ENCODE measurements at places on chromosomes 4 and X. TPM values are rescaled to one million over a fixed set of nuclear protein-coding genes. Genes with fewer than 3 reads are reported as not detected.
A peak's percentile ranks its signal among the peaks of the same experiment; 100 is the strongest.

DNA sequence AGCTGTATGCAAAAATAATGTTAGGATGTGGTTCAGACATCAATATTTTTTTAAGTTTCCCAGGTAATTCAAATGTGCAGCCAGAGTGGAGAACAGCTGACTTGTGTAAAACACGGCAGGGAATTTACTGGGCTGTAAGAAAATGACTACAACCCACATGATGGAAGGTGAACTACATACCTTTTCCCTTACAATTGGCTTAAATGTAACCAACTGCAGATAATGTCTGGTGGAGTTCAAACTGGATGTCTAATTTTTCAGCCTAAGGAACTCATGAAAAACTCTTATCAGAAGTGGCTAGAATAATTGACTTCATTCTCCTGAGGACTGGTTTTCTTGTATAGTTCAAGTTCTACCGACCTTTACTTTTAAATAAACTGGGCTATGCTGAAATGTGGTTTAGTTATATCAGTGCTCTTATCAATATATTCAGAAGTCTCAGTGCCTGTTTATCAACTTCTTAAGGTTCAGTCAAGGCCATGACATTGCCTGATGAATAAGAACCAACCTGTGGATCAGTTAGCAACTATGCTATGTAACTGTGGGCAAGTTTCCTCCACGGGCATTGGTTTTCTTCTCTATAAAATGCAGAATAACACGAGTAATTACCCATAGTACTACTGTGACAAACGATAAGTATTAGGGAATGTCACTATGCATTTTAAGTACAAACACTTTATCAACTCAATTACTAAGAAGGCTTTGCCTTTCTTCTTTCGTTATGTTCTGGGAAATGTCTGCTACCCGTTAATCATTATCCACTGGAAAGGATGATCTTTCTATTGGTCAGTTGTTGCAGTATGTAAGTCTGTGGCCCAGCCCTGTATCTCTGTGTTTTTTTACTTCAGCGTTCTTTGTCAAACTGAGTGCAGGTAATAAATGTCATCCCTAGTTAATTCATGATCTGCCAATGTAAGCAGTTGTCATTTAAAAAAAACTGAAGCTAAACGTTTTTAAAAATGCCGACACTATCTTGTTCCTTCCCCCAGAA, 181.6 kb downstream of the PCDH7 start:
- DNase-seq = no peak

DNA sequence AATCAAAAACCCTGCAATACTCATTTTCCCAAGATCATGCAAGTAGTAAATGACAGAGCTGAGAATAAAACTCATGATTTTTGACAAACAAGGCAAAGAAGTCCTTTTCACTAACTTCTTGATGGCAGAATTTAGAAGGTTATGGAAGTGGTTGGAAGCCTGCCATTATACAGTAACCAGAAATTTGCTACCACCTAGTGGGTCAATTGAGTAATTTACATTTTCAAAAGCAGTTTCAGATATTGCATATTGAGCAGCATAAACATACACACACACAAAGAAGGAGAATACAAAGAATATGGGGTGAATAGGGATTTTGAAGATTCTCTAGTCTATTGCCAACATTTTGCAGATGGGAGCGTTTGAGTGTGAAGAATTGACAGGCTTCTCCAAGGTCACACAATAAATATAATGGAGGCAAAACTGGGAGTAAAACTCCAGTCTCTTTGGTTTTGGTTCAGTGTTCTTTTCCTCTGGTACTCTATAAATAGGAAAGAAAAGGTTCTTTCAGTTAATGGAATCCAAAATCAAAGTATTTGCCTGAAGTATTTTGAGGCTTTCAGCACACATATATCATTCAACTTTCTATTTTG, 70.2 kb downstream of the GC start:
- DNase-seq = no peak

DNA sequence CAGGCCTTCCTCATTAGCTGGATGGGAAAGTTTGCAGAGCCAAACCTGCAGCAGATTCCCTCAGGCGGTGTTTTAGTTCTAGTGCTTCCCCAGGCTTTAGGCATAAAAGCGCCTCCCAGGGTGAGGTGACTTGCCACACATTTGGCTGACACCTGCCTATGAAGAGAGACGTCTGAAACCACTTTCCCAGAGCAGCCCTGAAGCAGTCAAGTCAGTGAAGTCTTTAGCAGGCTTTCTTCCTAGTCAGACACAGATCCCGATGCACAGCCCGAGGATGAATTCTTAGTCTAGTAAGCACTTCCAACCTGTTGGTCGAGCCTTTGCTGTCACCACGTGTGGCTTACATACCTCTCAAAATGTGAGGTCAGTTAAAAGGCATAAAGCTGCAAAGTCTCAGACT, 484.1 kb downstream of the SMARCA1 start:
- DNase-seq = no peak

GRCh38 chr4:158934996-158935669, 166.3 kb downstream of the FNIP2 start:
- DNase-seq = no peak

GRCh38 chr4:93437991-93438390, 390.6 kb upstream of the ATOH1 start:
- DNase-seq = no peak

- DNase-seq = no peak
Observed at GRCh38 chr4:53752124-53752523, 160.8 kb upstream of the LNX1 start.

DNA sequence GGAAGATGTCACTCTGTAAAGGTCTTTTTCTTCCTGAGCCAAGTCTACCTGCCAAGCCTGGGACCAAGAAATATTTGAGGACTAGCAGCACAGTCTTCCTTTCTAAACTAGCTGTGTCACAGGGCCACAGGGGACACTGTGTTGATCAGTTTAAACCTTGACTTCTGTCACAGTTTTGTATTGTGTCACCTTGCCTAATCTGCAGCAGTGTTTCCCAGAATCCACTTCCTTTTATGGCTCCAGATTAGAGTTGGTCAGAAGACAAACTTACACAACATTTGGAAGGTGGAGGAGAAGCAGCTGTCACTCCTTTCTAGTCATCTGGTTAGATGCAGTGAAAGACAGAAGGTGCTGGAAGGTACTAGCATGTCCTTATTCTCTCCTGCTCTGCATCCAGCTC, 143.1 kb upstream of the BCOR start:
- DNase-seq = no peak

- DNase-seq = no peak
Observed at GRCh38 chrX:128599632-128600031, 547.4 kb upstream of the ACTRT1 start.

DNA sequence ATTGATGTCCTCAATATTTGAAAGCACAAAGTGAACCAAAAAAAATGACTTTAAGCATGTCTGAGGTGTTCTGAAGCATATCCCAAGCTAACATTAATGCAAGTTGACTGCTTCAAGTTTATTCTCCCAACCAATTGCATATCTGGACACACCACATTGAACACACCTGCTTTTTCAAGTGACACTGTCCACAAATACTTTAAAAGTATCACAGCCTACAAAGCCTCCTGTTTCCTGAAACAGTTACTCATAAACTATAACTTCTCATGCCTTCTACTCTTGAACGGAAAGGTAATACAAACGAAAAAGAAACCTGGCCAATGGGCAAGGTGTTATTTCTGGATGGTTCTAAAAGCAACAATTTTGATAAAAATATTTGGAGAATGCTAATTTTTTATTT, 1.1 kb downstream of the CDKL2 start:
- DNase-seq = no peak

DNA sequence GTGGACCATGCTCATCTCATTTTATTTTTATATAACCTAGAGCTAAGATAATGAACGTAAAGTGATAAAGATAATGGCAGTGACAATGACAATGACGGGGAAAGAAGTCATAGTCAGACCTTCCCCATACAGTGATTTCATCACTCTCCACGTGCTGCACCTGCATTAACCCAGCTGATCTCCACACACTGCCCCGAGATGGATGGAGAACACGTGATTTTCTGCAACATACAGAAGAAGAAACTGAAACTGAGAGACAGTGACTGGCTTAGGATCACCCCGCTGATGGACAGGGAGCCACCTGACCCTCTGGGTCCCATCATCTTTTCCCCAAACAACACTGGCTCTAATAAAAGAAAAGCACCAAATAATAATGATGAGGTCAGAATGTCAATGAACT, 22.0 kb downstream of the EVC2 start:
- no peak for DNase-seq

- no peak for DNase-seq
Observed at GRCh38 chrX:24934279-24934678, 81.5 kb downstream of the ARX start.

DNA sequence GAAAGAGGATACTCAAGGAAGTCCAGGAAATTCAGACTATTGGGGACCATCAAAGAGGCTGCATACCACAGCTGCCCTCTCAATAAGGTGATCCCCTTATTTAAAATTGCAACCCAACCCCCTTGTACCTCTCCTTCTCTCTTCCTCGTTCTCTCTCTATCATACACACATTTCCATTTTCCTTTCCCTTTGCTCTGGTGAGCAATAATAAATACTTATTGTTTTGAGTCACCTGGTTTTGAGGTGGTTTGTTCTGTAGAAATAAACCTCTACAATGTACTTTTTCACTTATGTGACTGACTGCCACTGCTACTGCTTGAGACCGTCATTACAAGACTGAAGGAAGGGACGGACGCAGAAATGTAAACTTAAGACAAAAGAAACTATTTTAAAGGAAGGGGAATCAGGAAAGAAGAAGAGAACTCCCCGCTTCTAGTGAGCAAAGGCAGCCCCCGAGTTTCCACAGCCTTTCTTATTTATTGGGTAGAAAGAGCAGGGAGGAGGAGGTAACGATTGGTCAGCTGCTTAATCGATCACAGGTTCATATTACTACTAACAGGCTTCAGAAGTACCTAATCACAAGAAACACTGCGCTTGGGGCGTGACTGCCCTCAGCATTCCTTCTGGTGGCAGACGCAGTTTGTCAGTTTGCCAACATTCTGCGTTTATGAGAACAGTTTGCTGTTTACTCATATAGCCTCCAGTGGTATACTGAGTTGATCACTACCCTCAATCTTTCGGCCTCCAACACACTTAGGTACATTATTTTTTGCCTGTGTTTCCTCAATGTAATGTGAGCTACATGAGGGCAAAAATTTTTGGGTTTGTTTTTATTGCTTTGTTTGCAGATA, 16.9 kb upstream of the TMEM165 start:
- peak; percentile 49 for DNase-seq

GRCh38 chr4:85243857-85244256, 231.1 kb upstream of the ARHGAP24 start:
- DNase-seq = no peak

GRCh38 chr4:7354927-7355326, 79.8 kb downstream of the PSAPL1 start:
- no peak for DNase-seq

DNA sequence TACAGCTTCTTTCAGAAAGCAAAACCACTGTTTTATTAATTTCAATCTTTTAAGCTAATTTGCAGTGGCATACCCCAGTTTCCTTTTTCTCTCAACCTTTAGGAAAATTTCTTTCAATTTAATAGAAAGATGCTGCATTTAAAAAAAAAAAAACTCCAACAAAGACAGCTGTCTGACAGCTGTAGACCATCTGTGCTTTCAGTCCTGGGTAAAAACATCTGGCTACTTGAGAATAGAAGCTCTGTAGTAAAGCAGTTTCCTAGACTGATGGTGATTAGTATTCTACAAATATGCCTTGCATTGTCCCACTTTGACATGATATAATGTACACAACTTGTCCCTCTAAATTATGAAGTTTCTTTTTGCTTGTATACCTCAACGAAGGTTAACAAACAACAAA, 197.8 kb downstream of the EDA start:
- DNase-seq = no peak

DNA sequence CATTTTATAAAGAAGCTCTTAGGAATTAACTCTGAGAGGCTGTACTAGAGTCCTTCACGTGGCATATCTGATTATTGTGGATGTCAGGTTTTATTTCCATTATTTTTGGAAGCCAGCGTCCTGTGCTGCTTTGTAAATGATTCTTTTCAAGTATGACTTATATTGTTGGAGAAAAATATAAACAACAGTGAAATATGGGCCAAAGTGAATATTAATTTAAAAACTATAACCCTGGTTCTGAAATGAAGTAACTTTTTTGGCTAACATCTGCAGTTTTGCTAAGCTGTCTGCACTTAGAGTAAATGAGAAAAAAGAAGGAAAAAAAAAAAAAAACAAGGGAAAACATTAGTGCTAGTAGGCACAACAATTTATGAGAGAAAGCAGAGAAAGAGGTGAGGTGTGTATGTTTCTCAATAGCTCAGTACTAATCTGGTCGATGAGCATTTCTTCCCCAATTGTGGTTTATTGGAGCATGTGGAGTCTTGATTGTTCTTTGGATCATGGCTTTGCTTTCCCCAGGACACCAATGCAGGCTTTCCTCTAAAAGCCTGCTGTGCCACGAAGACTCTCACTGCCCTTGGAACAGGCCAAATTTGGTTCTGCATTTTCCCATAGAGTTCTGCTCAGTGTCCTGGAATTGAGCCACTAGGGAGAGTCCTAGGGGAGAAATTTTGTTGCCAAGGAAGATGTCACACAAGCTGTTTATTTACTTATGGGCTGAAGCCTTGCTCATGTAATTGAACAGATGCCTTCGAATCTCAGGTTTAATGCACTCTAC, 273.3 kb downstream of the DKK2 start:
- no peak for DNase-seq

DNA sequence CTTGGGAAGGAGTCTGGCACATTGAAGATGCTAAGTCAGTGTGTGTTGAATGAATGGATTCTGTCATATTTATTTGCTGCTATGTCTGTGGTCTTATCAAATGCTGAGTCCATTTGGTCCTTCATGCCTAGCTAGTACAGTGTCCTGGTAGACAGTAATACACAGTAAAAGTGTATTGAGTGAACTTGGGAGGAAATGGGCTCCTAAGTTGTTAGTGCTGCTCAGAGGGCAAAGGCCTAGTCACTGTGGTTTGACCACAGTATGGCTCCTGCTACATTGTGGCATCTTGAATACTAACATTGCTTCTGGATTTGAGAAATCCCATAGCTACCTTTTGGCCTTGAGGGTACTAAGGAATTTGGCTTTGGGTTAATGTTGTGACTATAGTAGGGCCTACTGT, 33.9 kb downstream of the MTM1 start:
- DNase-seq = no peak

DNA sequence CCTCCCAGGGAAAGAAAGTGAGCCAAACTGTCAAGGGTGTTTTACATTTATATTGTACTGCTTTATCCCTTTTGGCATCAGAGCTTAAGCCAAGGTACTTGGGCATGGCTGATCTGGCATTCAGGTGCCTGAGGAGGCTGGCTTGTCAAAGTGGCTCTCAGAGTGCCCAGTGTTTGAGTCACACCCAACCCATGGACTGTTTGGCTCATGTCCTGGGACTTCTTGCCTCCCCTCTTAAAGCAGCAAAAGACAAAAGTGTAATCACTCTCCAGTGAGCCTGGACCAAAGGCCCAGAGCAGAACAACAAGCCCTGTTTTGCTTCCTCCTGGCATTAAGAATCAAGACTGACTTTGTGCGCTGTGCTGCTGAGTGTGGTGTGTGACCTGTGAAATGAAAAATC, 311.7 kb upstream of the TAPT1 start:
- no peak for DNase-seq

The GPAT3 gene
- 27.0 TPM for total RNA-seq

The PDGFRA gene
- total RNA-seq = 30.8 TPM

The CLTRN gene
- total RNA-seq = not detected

The ZNF732 gene
- total RNA-seq = not detected

The PGAM4 gene
- not detected for total RNA-seq

The TIGD4 gene
- total RNA-seq = 0.17 TPM

The ZNF711 gene
- total RNA-seq = 1.3 TPM

The BMP15 gene
- total RNA-seq = not detected

Measured in left colon (tissue), 2 donors.